NCI-H2029 treated with DMSO at 0.1 percent for 48 hours (cell line): ENCODE measurements at places on chromosomes 2 and 18.

GRCh38 chr2:152557273-152557888 is 159.9 kb downstream of the PRPF40A start:
- DNase-seq = peak; percentile 4

- DNase-seq = peak; percentile 51
These were observed 111.3 kb upstream of the TLK1 start for GRCh38 chr2:171271971-171272436.

DNA sequence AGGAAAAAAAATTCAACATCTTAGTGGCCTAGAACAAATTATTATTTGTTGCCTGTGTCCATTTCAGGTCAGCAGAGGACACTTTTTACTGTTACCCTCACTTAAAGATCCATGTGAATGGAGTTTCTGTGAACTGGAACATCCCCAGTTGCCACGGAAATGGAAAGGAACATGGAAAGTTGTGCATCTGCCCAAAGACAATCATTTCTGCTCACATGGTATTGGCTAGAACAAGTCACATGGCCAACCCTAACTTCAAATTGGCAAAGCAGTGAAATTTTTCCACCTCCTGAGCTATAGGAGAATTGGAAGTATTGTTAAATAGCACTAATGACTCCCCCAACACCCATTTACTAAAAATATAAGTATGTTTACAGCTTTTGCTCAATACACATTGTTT is 71.2 kb upstream of the CCBE1 start:
- no peak for DNase-seq

GRCh38 chr2:176668912-176669311 is 399.7 kb downstream of the MTX2 start:
- no peak for DNase-seq

DNA sequence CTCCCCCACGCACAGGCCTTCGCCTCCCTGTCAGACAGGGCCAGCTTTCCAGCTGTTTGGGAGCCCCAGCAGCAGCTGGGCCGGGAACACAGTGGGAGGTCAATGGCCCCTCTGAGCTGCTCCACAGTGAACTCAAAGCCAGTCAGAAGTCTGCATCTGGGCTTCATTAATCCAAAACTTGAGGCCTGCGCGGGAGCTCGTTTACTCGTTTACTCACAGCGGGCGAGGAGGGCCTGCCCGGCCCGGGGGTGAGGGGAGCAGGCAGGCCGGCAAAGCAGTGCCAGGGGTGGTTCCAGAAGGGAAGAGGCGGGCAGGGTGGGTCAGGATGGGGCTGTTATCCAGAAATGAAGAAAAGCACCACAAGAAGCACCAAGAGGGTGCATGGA is 36.8 kb upstream of the SEMA4C start:
- no peak for DNase-seq

DNA sequence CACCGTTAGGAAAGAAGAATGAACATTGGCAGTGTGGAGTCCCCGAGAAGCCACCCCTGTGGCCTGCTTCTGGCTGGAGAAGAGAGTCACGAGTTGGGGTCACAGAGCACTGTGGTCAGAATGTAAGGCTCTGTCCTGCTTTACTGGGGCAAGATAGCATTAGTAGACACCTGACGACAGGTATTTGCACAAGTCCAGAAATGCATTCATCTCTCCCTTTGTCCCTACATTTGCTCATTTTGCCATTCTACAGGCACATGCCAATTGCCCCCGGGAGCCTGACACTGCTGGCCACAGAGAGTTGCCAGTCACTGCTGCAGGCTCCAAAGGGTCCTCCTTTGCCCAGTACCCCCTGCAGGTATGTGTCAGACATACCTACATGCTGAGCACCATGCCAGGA is 133.3 kb downstream of the SMAD2 start:
- DNase-seq = no peak

- DNase-seq = no peak
These were observed 273.8 kb upstream of the SLC14A2 start for GRCh38 chr18:45341454-45341853.

- DNase-seq = no peak
These were observed 30.7 kb upstream of the TMEM247 start for GRCh38 chr2:46448641-46449040.

DNA sequence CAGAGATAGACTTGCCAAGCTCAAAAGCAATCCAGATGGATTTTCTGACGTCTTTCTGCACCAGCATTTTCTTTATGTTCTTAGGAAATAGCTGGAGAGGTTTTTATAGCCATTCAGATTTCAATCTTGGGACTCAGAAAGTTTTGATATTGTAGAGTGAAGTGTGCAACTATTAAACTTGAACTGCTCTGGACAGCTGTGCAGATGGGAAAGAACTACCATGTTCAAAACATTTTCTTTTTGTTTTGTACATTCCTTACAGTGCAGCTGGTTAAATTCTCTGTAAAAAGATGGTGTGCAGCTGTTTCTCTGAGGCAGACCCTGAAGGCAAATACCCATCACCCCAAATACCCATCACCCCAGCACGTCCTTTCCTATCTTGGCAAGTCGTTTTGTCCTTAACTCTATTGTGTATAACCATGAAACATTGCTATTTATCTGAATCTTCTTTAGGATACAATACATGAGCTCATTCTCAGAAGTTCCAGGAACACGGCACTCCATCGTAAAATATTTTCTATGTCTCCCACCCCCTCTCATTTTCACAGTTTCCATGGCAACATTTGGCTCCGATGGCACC is 38.8 kb downstream of the AQP4 start:
- no peak for DNase-seq

DNA sequence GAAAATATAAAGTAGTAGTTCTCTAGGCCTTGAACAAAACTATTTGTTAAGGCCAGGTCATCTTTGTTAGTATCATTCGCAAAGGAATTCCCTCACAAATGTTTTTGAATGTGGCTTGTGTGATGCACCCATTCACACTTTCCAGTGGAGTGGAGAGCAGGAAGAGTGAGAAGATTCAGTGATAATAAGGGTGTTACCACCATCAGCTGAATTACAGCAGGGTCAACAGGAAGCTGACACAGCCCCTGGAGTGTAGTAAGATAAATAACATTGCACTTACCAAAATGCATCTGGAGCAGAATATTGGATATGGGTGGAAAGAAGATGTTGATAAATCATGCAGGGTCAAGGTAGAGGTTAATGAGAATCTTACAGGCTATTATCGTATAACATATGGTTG is 231.0 kb downstream of the DSC3 start:
- no peak for DNase-seq

DNA sequence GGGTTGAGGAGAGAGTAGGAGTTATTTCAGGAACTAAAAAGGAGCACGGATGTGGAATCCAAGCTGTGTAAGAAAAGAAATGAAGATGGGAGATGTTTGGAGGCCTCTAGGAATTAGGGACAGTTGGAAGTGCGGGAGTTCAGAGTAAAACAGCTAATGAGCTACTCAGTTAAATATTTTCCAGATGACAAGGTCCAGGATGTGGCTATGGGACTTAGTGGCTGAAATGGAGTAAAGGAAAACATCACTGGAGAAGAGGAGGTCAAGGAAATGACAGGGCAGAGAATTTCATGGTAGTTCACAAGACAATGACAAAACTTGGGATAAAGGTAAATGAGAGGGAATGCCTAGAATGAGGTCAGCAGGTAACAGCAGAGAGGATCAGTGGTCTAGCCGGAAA is 13.0 kb downstream of the GPR155 start:
- DNase-seq = no peak

GRCh38 chr2:173240083-173240482 is 114.6 kb upstream of the CDCA7 start:
- no peak for DNase-seq

GRCh38 chr2:3045318-3045921 is 332.2 kb downstream of the EIPR1 start:
- DNase-seq = no peak

GRCh38 chr2:227296671-227297405 is 28.2 kb upstream of the MFF start:
- DNase-seq = no peak

- no peak for DNase-seq
These were observed 1.2 kb upstream of the C2orf72 start for GRCh38 chr2:231036131-231036530.

- no peak for DNase-seq
These were observed 88.8 kb downstream of the CRIM1 start for GRCh38 chr2:36444216-36444936.

GRCh38 chr2:56749152-56749752 is 565.5 kb downstream of the CCDC85A start:
- DNase-seq = peak; percentile 4

GRCh38 chr2:150472511-150472899 is 15.0 kb downstream of the RND3 start:
- DNase-seq = no peak

DNA sequence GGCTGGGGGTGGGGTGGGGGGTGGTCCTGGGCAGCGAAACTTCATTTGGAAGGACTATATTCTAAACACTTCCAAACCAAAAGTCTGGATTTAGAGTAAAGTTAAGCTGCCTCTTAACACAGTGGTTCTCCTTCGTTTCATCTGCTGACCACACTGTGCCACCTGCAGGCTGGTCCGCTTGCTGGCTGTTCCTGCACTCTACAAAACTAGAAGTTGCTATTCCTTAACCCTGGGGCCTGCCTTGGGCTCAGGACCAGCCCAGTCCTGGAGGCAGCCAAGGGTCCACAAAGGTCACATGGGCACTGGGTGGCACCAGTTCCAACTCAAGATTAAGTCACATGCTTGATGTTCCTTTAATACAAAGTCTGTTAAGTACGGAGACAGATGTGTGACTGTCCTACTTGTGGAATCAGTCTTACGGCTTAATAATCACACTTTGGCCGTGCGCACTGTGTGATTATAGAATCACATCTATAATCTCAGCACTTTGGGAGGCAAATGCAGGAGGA is 195.4 kb downstream of the FAM210A start:
- DNase-seq = no peak

DNA sequence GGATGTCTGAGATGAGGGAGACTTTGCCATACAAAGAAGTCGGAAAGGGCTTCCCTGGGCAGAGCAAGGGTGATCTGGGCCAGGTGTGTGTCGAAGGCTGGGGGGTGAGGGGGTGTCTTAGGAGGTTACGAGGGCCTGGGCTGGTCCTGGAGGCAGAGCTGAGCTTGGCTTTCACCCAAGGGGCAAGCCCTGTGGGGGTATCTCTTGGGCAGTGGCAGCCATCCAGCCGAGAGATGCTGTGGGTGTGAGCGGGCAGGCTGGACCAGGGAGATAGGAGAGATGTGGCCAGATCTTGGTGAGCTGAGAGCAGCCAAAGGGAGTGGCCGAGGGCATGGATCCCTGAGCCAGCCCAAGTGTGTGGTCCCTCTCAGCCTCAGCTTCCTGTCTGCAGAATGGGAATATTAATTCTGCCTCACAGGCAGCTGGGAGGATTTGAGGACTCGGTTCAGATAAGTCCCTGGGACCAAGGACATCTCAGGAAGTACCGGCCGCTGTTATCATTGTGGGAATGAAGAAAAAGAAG is 33.0 kb downstream of the MAL start:
- DNase-seq = no peak

DNA sequence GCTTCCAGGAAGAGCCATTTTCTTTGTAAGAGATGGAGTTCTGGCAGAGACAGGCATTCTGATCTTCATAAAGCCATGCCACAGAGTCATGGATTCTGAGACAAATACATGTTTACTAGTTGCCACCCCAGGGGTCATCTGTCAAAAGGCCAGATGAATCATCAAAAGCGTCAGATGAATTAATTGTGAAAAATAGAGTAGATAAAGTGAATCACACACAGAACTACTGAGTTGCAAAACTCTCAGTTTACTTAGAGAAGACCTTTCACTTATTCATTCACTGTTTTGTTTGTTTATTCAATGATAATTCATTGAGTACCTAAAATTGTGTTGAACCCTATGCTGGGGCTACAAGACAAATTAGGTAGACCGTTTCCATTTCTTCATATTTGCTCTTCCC is 157.7 kb upstream of the SERPINE2 start:
- no peak for DNase-seq
